ENCODE measurements at places on chromosomes 2 and 18.
A peak's percentile ranks its signal among the peaks of the same experiment; 100 is the strongest.

GRCh38 chr2:118459426-118459825 lies 371.2 kb downstream of the INSIG2 start:
- no peak for DNase-seq

GRCh38 chr18:48580782-48581181 lies 42.0 kb downstream of the CTIF start:
- no peak for DNase-seq

GRCh38 chr18:78979730-78980278 lies at the start of gene SALL3:
Gene SALL3 (plus strand): TSS chr18:78979818. CDS start chr18:78980275, 457 bp downstream.
- DNase-seq: no peak

DNA sequence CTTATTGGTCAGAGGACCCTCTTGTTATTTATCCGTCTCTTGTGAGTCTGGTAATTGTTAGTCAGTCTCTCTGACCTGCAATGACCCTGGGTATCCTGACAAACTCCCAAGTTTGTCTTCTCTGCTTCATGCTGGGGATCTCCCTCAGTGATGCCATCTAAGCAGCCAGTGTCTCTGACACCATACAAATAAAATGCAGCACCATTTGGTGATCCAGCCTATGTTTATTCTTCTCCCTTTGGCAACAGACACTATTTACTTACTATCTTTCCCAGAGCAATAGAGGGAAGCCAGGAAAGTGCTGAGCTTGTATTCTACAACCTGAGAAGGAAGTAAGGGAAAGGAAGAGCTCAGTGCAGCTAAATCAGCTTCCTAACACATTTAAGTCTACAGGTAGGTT lies 15.9 kb downstream of the SERPINE2 start:
- DNase-seq: no peak

DNA sequence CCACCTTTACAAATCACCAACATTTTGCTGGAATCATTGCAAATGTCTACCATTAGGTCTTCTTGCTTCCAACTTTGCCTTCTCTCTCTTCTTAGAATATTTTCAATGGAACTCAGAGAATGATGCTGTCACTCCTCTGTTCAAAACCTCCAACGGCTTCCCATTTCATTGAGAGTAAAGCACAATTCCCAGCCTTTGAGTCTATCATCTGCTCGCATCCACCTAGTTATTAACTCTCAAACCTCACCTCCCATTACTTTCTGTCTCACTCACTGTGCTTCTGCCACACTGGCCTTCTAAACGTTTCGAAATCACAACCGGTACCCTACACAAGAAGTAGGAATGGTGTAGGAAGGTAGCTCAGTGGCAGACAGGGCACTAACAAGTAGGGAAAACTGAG lies 40.0 kb downstream of the ROCK2 start:
- no peak for DNase-seq

- no peak for DNase-seq
Observed at GRCh38 chr2:206084870-206085741, 868 bp downstream of the INO80D start.

DNA sequence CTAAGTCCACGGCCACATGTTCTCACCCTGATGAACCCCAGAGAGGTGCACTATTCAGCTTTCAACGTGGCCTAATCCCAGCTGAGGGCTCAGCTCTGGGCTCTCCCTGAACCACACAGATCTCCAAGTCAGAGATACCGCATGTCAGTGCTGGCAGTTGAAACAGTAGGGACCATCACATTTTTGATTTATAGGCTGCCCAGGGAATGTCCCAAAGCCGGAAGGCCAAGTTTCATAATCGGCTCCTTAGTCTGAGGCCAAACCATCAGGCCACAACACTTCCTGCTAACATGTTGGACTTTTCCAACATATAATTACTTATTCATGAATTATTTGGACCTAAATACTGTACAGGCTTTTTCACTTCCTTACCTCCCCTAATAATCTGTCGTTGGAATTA lies 91.9 kb upstream of the KLHL29 start:
- no peak for DNase-seq

- DNase-seq: no peak
Observed at GRCh38 chr18:49692906-49693716, 120.2 kb downstream of the ACAA2 start.

DNA sequence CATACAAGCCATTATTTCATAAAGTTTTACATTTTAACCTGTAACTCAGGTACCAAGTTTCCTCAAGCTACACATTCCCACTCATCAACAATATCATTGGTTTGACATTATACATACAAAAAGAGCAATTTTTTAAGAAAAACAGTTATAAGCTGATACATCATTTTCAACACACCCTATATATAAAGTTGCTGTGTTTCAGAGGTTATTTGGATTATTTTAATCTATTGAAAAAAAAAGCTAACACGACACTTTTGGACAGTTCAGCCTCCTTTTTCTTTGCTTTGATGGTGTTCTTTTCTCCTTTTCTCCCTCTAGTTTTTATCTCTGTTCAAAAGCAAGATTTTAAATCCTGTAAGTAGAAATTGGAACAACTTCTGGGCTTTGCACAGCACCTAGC lies 175.9 kb upstream of the CREB1 start:
- no peak for DNase-seq

DNA sequence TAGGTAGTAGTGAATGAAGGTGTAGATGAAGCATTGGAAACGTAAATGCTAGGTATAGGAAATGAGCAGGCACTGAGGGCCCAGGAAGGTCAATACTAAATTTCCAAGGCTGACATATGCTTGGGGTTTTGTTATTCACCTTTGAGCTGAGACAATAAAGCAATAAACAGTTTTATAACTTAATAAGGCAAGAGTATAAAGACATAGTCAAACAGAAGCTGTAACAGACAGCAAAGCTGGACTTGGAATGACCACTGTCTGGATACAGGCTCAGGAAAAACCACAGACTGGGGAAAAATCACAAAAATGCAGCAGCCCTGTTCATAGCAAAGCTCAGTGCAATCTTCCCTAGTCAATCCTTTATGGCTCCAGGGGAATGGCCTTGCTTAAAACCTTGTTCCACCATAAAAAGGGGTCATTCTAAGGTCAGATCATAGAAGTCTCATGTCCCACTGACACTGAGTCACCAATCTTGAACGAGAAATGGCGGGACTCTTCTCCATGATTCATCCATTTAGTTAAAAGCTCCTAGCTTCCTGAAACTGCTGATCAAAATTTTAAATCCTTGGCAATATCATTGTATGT lies 493.3 kb downstream of the CMPK2 start:
- DNase-seq: no peak

DNA sequence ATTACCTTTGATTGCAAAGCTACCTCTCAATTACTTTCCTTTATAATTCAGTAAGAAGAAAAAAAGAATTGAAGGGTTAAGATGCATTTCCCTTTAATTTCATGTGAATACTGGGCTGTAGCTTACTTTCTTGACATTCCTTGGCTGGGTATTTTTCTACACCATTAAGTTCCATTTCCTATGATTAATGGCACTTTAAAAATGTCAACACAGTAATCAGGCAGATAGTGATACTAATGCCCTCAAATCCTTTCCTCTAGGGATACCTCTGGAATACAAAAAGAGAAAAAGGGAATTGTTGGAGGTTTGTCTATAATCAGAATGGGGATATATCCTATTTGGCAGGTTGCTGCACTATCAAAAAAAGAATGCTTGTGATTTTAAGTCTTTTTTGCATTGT lies 216.9 kb downstream of the SRBD1 start:
- no peak for DNase-seq

GRCh38 chr2:73112026-73112912 lies 479 bp downstream of the RAB11FIP5 start:
- DNase-seq: no peak

GRCh38 chr2:190999058-190999457 lies 14.9 kb downstream of the STAT1 start:
- DNase-seq: no peak

GRCh38 chr2:206478340-206478739 lies 35.0 kb downstream of the ADAM23 start:
- DNase-seq: no peak

- no peak for DNase-seq
Observed at GRCh38 chr2:112750560-112750843, 13.9 kb downstream of the CKAP2L start.

- peak; percentile 70 for DNase-seq
Observed at GRCh38 chr2:96146153-96146880, 1.1 kb upstream of the DUSP2 start.

DNA sequence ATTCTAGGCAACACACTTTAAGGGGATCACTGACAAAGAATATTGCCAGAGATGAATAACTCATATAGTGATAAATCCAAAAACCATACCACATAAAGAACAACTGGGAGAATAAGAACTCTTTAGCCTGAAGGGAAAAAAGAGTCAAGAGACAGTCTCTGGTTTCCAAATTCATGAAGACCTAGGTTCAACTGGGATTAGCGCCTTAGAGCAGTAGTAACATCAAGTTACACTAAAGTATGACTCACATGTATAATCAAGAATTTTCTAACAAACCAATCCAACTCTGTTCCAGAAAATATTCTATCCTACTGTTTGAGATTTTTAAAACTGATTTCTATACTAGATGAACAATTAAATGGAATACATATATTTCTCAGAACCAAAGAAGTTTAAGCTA lies 93.8 kb downstream of the USP34 start:
- no peak for DNase-seq

- DNase-seq: no peak
Observed at GRCh38 chr2:57570961-57571360, 475.6 kb upstream of the VRK2 start.

GRCh38 chr18:58242968-58243367 lies 198.9 kb downstream of the NEDD4L start:
- no peak for DNase-seq

- no peak for DNase-seq
Observed at GRCh38 chr2:216987252-216987821, 127.5 kb upstream of the TNP1 start.

- DNase-seq: no peak
Observed at GRCh38 chr2:82224301-82224940, 1919.9 kb upstream of the LRRTM1 start.

DNA sequence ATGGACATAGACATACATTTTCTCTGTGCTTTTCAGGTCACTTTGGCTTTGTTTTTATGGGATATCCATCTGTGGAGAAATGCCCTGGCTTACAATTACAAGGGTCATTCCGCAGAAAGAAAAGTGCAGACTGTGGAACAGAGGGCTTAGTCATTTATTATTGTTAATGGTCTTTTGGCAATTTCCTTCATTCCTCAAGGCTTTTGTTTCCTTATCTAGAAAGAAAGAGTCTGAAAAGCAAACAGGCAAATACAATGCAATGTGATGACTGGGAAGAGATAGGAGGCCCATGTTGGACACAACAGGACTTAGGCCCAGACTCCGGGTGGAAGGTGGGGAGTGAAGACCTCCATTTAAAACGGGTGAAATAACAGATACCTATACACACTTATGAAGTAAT lies 129.5 kb upstream of the CAVIN2 start:
- DNase-seq: no peak

- DNase-seq: no peak
Observed at GRCh38 chr2:54772110-54772509, 48.6 kb downstream of the EML6 start.

GRCh38 chr2:231926761-231927565 lies 767 bp upstream of the NPPC start:
- DNase-seq: no peak

GRCh38 chr2:101219246-101219645 lies 33.4 kb upstream of the CNOT11 start:
- no peak for DNase-seq

DNA sequence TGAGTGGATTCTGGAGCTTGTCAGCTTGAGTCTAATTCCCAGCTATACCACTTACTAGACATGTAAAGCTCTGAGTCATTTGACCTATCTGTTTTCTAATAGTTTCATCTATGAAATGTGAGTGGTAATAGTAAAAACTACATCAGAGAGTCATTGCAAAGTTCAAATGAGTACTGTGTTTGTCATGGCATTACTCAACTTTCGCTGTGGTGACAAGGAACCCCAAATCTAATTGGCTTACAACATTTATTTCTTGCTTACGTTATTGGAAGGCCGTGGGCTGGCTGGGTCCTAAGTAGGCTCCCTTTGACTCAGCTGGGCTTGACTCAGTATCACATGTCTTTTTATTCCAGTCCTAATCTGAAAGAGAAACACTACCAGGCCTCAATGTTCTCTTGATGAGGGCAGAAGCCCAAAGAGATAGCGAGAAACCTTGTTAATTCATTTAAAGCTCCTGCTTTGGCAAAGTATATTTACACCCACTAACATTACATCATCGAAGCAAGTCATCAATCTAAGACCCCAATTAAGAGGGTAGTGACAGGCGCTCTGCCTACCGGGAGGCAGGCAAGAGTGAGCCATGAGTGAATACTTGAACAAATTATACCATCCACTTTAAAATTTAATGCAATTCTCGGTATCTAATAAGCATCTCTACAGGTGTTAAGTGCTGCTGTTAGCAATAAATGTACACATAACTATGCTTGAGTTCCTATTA lies 431.8 kb upstream of the SPHKAP start:
- DNase-seq: no peak

DNA sequence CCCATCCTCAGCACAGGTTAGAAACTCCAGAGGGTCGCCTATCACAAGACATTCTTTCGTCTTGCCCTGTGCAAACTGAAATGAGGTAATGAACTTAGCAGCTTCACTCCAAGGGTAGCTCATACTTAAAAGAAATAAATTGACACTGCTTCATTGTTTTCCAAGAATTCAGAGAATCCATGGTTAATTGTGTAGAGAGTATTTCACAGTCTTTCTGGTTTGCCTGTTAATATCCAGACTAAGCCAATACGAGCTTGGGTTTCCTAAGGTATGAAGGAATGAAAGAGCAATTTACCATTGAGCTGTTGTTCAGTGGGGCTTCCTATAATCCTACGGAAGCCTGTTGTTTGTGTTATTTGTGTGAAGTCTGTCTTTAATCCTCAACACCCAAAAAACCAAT lies 58.7 kb downstream of the FAM124B start:
- DNase-seq: no peak

DNA sequence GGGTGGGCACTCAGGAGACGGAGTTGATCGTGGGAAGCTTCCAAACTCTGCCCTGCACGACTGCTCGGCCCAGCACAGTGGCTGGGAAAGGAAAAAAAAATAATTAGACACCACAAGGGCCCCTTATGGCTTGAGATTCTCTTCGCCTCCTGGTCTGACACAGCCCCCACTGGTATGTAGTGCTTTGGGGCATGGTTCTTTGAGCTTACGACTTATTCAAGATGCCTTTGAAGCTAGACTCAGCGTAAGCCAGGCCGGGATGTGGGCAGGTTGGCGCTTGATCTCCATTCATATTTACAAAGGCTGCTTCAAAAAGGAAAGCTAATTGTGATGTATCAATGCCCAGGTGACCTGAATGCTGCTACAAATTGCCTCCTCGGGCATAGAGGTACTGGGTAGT lies 50.5 kb downstream of the CXCR4 start:
- no peak for DNase-seq

GRCh38 chr18:7987284-7987976 lies 420.3 kb downstream of the PTPRM start:
- DNase-seq: no peak

DNA sequence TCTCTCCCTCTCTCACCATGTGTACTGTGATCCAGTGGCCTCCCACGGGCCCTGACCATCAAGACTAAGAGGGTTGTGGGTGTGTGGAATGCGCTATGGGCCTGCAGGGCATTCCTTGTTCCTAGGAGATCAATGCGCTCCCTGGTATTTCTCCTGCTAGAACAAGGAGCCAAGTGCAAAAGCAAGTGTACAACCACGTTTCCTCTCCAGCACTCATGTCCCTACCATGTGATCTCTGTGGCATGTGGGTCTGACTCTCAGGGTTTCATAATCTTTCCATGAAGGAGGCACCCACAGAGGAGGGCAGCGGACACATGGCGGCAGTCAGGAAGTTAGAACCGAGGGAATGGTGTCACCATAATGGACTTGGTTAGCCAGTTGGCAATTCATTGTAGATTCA lies 91.4 kb downstream of the MAPK4 start:
- no peak for DNase-seq
